G401 (cell line): ENCODE measurements at places on chromosomes 4 and X. TPM values are rescaled to one million over a fixed set of nuclear protein-coding genes. Genes with fewer than 3 reads are reported as not detected.

The PPBP gene
- total RNA-seq, result not detected in 2 replicates

The FHDC1 gene
- total RNA-seq, result 0.06 and 0.27 TPM in 2 replicates

DNA sequence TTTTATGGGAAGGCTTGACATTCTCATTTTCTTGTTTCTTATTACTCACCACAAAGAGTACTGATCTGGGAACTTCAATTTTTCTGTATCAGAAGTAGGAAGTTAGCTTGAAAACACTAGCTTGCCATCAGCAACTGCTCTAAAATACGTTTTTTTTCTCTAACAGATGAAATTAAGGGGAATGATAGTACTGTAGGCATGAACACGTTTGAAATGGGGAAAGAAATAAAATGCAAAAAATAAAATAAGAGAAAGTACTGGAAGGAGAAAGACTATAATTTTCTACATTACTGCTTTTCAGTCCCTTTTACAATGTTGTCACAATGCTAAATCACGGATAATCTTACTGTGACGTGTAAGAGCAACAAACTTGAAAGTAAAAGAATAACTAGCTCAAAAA is 1.5 kb downstream of the RADX start:
- DNase-seq, result no peak

DNA sequence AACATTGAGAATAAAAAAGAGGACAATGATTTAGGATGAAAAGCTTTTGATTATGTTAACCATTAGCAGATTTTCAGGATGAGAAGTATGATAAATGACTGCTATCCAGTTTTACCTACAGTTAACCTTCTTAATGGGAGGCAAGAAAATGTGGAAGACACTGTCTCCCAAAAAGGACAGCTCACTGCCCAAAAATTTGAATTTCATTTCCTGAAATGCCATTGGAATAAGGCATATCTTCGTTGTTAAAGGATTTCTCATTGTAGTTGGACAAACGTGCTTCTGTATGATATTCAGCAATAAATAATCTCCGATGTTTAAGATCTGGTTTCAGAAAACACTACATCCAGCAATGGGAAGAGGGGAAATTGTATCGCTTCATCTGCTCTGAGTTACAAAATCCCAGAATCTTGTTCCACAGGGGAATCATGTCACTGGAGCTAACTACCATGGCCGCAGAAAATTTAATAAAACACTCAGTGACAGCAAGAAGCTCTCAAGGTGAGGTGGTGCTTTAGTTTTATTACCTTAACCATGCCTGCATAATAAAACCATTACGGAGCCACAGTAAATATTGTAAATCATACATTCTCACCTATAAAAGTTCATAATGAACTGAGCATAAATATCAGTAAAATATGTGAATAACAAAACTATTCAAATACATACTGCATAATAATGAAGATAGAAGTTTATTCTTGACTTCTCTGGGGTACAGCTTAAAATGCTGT is 552.3 kb downstream of the PCDH7 start:
- DNase-seq, result no peak

DNA sequence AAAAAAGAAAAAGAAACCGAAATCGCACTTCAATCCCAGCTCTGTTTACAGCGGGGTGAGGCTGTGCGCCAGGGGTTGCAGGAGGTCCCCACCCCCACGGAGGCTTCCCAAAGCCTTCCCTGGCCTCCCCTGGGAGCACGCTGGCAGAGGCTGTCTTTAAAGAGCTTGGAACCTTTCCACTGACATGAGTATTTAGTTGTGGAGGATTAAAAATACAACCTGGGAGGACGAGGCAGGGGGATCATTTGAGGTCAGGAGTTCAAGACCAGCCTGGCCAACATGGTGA is 69.1 kb downstream of the PPP2R2C start:
- no peak for DNase-seq

DNA sequence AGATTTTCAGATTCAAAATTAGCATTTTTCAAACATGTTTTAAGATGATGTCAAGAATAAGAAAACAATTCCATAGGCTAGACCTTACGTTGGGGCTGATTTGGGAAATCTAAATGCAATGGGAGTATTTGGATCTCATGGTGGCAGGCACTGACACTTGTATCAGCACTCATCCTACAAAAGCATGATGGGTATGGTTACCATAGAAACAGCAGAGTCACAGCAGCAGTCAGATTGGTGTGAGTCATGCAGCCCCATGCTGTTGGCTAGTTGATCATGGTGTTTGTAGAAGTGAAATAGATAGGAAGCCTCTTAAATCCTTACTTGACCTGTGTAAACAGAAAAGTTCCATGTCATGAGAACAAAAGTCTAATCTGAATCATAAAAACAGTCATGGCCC is 1637.3 kb upstream of the PABPC4L start:
- no peak for DNase-seq

DNA sequence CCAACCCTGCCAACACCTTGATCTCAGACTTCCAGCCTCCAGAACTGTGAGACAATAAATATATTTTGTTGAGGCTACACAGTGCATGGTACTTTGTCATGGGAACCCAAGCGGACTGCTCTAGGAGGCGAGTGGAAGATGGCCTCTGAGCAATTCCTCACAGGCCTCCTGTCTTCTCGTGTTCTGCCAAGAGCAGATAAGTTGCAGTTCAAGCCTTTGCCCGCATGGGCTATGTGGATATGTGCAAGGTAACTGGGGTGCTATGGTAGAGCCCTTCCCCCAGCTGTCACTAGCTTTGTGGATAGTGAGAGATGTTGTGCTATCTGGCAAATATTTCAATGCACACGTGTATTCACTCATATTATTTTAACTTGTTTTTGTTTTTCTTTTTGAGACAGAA is 156.0 kb upstream of the BCOR start:
- no peak for DNase-seq

DNA sequence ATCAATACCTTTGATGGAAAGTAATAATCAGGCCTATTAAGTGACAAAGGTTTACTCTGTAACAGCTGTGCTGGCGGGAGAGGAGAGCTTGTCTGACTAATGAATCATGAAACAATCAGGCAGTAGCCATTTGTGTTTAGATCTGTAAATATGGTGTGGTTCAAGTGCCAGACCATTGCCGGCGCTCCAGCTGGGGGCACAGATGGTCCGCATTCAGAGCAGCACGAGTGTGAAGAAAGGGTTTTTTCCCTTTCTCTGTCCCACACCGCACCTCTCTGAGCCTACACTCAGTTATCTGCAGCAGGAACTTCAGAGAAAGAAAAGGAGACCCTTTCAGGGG is 111.3 kb upstream of the PAQR3 start:
- DNase-seq, result peak; percentile 95
